NCI-H524 (cell line): ENCODE measurements at places on chromosomes 7 and 10.

- DNase-seq: no peak
Observed at GRCh38 chr7:74511345-74511744, 57.6 kb downstream of the GTF2IRD1 start.

GRCh38 chr10:1552881-1553670, 184.2 kb downstream of the ADARB2 start:
- no peak for DNase-seq

- no peak for DNase-seq
Observed at GRCh38 chr10:45040921-45041542, 40.3 kb downstream of the ZNF22 start.

DNA sequence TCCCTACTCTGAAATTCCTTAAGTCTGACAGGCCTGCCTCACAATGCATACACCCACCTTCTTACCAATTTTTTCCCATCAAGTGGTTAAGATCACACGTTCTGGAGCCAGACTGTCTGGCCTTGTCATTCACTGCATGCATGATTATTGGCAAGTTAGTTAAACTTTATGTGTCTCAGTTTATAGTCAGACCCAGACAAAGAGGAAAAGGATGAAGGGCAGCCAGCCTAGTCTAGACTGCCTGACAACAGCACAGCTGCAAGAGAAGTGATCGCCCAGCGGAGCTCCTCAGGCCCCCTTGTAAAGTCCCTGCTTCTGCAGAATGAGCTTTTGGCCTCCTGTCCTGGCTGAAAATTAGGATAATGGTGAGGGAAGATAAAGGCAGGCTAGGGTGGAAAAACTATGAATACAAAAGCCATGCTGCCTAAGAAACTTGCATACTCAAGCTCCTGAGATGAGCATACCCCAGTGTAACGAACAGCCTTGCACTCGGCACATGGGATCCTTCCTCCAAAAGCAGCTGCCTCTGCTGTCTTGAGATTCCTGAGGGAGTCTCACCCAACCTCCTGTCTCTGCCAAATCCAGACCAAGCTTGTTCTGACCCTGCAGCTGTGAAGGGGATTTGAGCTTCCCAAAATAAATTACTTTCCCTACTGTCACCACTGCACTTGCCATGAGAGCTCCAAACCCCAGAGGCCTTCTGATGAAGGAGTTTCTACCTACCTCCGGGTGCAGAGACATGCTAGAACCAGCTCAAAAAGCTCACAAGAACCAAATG, 26.7 kb upstream of the MRLN start:
- no peak for DNase-seq

DNA sequence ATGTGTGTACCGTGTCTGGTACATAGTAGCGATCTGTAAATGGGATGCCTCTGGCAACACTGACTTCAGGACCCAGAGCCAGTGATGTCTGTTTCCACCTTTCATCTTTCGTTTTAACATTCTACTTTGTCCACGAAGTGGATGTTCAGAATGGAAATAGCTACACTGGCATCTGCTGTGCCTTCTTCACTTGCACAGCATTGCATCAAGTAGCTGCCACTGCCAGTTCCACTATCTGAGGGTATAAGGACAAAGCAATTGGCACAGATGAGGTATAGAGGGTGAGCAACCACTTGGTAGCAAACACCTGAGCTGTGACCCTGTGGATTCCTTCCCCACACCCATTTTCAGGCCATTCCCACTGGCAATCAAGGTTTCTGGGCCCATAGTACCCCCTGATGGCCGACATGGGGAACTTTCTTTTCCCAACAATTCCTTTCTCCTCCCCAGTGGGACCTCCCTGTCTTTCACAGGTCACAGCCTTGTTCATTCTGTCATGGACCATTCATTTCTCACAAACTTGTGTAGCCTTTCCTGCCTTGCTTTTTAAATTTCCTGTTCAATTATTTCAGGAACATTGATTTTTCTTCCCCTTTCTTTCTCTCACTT, 4.0 kb downstream of the ITGA8 start:
- peak; percentile 14 for DNase-seq

- no peak for DNase-seq
Observed at GRCh38 chr10:112250555-112250954, 32.6 kb upstream of the TECTB start.

DNA sequence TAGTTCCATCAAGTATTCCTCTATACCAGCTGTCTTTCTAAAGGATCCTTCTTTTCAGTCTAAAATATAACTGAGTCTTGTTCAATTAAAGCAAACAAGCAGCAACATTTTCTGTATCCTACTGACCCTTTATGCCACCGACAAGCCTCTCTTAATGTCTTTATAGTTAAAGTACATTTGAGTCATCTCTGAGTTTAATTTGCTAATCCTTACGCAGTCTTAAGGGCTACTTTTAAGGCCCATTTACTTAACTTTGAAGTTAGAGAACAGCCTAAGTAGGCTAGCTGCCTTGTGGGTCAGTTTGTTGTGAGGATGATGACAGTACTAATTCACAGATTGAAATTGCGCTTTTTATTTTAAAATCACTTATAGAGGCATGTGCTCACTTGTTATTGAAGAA, 265.5 kb upstream of the FERD3L start:
- no peak for DNase-seq

- DNase-seq: no peak
Observed at GRCh38 chr7:66950311-66950710, 29.3 kb downstream of the TMEM248 start.

DNA sequence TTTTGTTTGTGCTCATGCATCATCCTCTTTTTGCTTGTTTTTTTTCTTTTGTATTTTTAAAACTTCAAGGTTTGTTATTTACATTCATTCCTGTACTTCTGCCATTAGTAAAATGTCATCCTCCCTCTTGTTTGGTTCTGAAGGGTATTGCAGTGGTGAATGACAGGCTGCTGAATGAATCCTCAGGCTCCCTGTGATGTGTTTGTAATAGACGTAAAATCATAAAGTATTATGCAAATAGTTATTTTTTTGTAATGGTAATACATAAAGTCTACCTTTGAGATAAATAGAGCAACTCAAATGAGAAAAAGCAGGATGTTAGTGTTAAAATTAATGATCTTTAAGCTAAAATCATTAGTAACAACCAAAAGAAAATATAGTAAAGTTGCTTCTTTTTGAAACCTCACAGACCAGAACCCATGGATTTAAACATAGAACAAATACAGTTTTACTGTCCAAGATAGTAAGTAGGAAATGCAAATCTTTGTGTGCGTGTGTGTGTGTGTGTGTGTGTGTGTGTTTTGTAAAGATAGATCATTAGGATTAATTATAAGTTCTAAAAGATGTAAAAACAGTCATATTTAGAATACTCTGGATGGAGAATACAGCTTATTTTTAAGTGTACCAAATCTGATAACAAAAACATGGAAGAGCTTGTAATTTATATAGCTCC, 4.5 kb downstream of the GLCCI1 start:
- no peak for DNase-seq

GRCh38 chr10:2918489-2918888, 148.9 kb upstream of the PFKP start:
- no peak for DNase-seq

- peak; percentile 23 for DNase-seq
Observed at GRCh38 chr10:67171970-67172369, 246.1 kb downstream of the LRRTM3 start.

- no peak for DNase-seq
Observed at GRCh38 chr7:117784315-117784714, 88.9 kb downstream of the CTTNBP2 start.

GRCh38 chr7:44103923-44104859, at the start of gene AEBP1:
Gene AEBP1 (plus strand): TSS chr7:44104345. CDS start chr7:44104666, 321 bp downstream.
- no peak for DNase-seq

DNA sequence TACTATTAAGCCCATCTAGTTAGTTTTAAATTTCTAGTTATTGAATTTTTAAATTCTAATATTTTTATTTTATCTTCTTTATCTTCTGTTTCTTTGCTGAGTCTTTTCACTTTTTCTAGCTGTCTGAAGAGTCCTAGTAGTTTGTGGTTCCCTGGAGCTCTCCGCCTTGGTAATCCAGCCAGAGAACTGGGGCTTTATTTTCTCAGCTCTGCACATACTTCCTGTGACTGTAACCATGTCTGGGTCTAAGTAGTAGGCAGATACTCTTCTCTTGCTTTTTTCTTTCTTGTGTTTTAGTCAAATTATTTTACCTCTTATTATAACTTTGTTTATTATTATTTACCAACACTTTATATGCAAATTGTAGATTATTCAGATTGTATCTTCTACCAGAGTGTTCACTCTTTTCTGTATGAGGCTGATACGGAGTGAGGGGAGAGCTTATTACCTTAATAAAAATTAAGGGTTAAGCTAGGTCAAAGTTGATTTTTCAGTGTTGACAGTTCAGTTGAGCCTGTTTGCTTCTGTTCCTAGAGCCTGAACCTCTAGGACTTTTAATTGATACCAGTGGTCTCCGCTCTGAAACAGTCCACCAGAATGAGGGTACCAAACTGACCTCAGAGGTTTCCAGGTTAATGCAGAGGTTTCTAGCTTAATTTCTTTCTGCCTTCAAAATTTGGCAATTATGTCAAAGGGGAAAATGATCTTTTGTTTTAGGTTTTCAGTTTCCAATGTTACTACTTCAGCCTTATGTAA, 155.4 kb downstream of the ADK start:
- no peak for DNase-seq

DNA sequence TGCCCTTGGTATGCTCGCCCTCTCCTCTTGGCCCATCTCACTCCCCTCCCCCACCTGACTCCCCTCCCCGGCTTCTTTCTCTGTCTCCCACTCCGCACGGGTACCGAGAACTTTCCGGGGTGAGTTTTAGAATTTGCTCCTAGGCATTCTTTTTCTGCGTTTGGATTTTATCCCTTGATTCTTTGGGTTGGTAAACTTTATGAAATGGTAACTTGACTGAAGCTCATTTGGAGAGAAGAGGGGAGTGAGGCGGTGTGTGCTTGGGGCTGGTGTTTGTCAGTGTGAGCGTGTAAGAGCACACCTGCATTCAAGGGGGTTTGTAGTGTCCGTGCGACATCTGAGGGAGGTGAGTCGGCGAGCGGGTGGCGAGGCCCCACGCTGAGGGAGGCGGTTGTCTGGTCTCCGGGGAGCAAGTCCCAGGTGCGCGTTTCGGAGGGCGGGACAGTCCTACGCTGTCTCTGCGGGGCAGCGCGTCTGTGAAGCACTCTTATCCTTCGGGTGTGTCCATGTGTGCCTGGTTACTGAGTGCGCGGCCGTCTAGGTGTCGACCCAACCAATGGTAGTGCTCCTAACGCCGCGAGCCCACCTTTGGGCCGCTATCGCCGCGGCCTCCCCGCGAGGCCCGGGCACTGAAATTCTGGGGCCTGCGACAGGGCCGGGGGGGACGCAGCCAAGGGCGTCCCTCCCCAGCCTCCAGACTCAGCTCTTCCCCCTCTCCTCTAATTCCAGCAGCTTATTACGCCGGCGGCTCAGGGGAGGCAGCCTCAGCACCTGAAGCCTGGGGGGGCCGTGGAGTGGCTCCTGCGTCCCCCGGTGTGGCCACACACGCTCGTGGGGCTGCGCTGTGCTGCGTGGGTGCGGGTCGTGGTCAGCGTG, 2.6 kb upstream of the ZNF503 start:
- DNase-seq: peak; percentile 35
